ENCODE measurements at places on chromosomes 7 and 10. TPM values are rescaled to one million over a fixed set of nuclear protein-coding genes. Genes with fewer than 3 reads are reported as not detected.

GRCh38 chr7:156167987-156168386 is 355.7 kb upstream of the SHH start:
- no peak for DNase-seq

DNA sequence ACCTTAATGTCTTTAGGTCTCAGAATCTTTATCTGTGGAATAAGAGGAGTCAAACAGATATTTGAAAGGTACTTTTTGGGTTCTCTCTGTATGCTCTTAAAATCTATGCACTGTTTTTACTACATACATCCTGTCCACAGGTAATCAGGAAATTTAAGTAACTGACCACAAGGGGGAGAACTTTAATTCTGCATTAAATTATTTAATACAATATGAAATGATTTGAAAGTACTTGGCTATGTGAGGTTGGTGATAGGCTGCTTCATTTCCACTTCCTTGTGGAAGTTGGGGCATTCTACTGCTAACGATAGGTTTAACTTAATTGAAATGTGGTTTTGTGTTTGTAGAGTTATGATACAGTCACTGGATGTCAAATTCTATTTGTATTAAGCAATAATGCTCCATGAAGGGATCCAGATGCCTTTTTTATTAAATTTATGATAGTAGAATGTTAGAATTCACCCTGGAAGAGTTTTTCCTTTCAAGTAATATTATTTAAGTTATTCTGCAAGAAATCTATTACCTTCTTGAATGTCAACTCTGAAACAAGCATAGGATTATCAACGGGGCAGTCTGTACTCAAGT is 6.0 kb downstream of the TEX47 start:
- DNase-seq: no peak

GRCh38 chr10:34715511-34716187 is 99.4 kb downstream of the PARD3 start:
- DNase-seq: no peak

DNA sequence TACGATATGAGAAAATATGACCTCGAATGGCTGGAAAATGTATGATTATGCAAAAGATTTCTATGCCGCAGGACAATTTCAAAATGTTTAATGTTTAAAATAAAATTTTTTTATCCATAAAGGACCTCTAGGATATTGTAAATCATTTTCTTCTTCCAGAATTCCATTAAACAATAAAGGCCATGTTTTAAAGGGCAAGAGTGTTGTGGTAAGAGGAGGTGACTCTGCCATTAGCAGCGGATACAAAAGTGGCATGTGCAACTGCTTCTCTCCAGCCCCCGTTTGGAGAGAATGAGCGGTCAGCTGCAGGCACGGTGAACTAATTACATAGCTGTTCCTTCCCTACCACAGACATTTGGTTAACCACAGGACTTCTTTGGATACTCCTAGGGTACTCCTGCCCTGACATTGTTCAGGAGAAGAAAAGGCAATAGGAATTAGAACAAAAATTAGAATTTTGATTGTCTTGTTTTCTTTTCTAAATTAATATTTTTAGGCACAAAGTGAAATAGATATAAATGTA is 63.8 kb downstream of the HBP1 start:
- no peak for DNase-seq

- peak; percentile 81 for DNase-seq
Observed at GRCh38 chr10:80187465-80188409, 17.6 kb downstream of the ANXA11 start.

- no peak for DNase-seq
Observed at GRCh38 chr7:142529591-142529990, 219.7 kb upstream of the PRSS1 start.

- DNase-seq: no peak
Observed at GRCh38 chr7:21640105-21640504, 97.3 kb downstream of the DNAH11 start.

DNA sequence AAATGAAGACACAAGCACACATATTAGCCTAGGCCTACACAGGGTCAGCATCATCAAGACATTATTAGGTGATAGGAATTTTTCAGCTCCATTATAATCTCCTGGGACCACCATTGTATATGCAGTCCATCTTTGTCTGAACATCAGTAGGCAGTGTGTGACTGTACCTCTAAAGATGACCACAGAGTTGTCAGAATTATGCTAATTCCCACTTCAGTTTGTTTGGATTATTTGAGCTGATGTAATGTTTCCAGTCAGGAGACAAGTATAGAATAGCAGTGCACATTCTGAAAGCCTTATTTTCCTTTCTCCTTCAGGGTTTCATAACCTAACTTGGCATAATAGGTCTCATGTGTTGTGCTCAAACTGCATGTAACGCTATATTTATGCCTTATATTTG is 306.4 kb downstream of the NXPH1 start:
- no peak for DNase-seq

- no peak for DNase-seq
Observed at GRCh38 chr10:112782200-112782907, 167.7 kb upstream of the TCF7L2 start.

- no peak for DNase-seq
Observed at GRCh38 chr7:118239014-118239413, 14.5 kb downstream of the ANKRD7 start.

GRCh38 chr7:128082431-128082830 is 51.2 kb upstream of the LRRC4 start:
- DNase-seq: no peak

- no peak for DNase-seq
Observed at GRCh38 chr7:5687936-5688630, 93.4 kb downstream of the RNF216 start.

- peak; percentile 41 for DNase-seq
Observed at GRCh38 chr10:132904181-132904813, 38.1 kb downstream of the CFAP46 start.

DNA sequence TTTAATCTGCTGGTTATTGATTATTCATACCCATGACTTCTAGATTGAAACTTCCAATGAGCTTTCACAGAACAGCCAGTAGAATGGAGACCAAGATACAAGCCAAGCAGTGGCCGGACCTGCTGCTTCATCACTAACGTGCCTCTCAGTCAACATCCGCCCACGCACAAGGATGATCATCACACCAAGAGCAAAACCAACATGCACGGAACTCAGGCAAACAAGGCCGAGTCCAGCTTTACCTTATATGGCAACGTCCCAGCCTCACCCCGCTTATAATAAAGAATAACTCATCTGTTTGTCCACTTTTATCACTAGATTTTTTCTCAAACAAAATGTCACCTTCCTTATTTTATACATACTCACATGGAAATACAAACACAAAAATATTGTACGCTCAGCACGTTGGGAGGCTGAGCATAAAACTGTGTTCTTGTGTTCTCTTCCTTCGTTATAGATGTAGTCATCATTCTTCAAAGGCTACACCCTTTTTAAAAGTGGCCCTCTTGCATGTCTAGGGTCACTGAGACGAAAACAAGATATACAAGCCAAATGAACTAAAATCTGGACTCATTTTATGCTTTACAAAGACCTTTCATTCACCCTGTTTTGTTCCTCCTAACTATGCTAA is 122.7 kb downstream of the SFMBT2 start:
- DNase-seq: no peak

The PLPP4 gene
- not detected for total RNA-seq

The SUN3 gene
- total RNA-seq: not detected

The AMZ1 gene
- total RNA-seq: 0.17 TPM

The TUBB8 gene
- total RNA-seq: not detected

The CDK1 gene
- total RNA-seq: 97.2 TPM
